ENCODE measurements at places on chromosomes 1 and 21.

GRCh38 chr1:66396212-66396890, 137.6 kb upstream of the SGIP1 start:
- DNase-seq = no peak

GRCh38 chr1:45718289-45718688, 30.3 kb downstream of the TMEM69 start:
- no peak for DNase-seq

DNA sequence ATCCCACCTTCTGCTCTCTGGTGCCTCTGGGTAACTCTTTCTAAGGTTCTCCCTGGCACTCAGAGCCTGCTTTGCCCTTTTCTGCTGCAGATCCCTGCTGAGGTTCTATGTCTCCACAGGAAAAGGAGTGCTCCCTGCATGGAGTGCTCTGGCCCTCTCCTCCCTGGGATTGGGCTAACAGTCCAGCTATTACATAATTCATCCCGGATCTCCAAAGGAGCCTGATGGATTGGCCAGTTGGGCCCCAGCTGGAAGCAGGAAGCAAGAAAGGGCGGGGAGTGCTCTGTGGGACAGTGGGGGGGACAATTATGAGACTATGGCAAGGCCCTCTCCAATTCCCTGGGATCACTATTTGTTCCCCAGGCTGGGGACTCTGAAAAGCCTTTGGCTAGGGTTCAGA, 51.9 kb upstream of the GOLT1A start:
- DNase-seq = no peak

GRCh38 chr1:246769306-246769705, 45.1 kb downstream of the SCCPDH start:
- no peak for DNase-seq

DNA sequence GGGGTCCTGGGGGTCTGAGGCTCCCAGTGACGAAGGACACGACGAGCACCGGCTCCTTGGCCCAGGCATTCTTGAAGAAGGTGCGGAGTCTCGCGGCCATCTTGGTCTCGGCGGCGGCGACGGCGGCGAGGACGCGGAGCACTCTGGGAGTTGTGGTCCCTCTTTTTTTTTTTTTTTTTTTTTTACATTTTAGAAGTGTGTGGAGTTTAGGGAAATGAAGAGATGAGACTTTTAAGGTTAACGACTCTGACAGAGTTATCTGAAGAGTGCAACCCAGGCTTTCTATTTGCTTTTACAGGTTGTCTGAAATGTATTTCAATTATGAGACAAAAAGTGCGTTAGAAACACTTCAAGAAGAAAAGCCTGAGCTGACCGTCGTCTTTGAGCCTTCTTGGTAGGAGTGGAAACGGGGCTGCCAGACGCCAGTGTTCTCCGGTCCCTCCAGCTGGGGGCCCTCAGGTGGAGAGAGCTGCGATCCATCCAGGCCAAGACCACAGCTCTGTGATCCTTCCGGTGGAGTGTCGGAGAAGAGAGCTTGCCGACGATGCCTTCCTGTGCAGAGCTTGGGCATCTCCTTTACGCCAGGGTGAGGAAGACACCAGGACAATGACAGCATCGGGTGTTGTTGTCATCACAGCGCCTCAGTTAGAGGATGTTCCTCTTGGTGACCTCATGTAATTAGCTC, 9.7 kb downstream of the OR2B11 start:
- DNase-seq = peak; percentile 24

- peak; percentile 24 for DNase-seq
Observed at GRCh38 chr1:41367288-41367642, 6.0 kb downstream of the FOXO6 start.

- peak; percentile 25 for DNase-seq
Observed at GRCh38 chr1:40344597-40344996, 27.5 kb upstream of the COL9A2 start.

GRCh38 chr1:9326596-9326995, 33.9 kb downstream of the SPSB1 start:
- DNase-seq = no peak

DNA sequence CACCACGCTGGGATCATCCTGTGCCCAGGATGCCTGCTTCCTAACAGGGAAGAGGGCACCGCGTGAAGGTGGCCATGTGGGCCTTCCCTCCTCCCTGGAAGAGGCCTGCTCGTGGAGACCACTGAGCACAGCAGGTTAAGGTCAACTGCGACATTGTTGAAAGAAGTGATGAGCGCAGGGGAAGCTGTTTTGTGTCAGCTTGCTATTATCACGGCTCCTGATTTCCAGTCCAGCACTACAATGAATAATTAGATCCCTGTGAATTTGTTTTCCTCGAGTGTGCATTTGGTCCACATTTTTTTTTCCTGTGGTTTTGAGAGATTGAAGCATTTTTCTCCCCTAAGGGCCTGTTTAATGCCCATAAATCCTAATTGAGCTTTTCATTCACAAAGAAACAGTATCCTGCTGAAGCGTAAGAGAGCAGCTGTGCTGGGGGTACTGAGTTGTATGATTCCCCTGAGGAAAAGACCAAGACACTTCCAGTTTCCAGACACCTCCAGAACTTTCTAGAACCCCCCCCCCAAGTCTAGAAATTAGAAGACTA, 204.9 kb downstream of the KCNJ6 start:
- DNase-seq = no peak

DNA sequence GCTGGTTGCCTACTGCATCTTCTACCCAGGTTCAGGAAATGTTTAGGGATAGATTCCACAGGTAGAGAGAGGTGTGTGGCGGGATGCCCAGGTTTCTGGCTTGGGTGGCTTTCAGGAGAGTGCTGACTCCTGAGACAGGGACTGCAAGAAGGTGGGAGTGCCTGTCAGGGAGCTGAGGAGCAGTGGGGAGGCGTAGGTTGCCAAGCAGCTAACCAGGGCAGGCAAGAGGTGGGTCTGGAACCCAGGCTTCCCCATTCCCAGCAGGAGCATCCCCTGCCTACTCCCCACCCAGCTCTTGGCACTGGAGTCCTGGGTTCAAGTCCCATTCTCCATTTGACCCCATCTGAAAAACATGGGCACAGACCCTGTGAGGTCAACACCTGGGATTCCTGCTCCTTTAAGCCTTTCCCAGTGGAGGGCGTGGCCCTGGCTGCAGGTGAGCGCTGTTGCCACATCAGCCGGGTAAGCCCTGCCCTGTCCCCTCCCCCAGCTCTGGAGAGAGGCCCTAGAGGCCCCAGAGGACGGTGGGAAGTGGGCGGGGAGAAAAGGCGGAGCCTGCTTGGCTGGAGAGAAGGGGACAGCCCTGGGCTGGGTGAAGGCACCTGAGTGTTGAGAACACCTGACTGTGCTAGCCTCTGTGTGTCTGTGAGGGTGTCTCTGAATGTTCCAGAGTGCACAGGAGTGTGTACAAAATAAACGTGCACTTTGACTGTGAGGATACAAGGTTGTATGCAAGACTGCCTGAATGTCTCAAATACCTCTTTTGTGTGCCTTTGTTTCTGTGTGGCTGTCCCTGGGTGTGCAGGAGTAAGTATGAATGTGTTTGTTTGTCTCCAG, 14.0 kb upstream of the SYNC start:
- DNase-seq = no peak

GRCh38 chr1:15425958-15426357, 12.3 kb upstream of the CTRC start:
- no peak for DNase-seq

GRCh38 chr1:79283451-79283850, 276.9 kb upstream of the ADGRL4 start:
- no peak for DNase-seq

- DNase-seq = no peak
Observed at GRCh38 chr1:20658166-20658915, 2.8 kb downstream of the DDOST start.

DNA sequence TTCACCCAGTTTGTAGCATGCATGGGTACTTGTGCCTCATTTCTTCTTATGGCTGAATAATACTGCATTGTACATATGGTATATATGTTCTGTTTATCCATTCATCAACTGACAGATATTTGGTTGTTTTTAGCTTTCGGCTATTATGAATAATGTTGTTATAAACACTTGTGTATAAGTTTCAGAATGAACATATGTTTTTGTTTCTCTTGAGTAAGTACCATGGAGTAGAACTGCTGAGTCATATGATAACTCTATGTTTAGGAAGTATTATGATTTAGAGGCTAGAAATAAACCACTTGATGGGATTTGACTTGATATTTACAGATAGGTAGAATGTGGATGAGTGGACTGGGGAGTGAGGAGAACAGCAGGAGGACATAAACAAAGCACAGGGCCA, 48.6 kb downstream of the WNT2B start:
- no peak for DNase-seq

DNA sequence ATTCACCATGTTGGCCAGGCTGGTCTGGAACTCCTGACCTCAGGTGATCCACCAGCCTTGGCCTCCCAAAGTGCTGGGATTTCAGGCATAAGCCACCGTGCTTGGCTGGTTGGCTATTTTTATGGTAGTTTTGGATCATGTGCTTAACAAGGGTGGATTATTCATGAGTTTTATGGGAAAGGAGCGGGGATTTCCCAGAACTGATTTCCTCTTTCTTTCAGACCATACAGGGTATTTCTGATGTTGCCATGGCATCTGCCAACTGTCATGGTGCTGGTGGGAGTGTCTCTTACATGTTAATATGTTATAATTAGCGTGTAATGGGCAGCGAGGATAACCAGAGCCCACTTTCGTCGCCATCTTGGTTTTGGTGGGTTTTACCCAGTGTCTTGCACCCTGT, 3.2 kb downstream of the TRPM2 start:
- DNase-seq = no peak

DNA sequence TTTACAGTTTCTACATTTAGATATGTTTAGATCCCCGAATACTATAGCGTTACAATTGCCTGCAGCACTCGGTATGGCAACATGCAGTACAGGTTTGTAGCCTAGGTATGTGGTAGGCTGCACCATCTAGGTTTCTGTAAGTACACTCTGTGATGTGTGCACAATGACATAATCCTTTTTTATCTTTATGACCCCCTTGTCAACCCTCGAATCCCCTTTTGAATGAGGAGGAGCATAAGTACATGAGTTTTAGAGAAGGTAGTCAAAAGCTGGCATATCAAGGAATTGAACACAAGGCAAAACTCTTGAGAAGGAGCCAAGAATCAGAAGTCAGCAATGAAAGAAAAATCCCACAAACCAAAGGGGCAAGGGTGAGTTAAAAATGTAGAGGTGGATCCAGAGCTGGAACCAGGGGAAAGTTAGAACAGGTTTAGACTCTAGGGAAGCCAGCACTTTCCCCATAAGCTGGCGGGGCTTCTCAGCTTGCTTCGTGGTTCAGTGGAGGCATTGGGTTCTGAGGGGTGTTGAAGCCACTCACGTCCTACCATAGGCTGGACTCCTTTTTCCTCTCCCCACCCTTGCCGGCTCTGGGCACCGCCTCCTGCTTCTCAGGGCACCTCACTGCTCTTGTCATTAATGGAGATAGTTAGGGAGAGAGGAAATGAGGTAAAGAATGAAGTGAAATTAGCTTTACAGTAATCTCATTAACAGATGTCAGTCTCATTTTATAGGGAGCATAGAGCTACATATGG, 31.3 kb downstream of the OLFML3 start:
- DNase-seq = no peak

All from frontal cortex (tissue), 4 donors.